ENCODE measurements at places on chromosomes 7 and 10. TPM values are rescaled to one million over a fixed set of nuclear protein-coding genes. Genes with fewer than 3 reads are reported as not detected.

The POR gene
- total RNA-seq = 87.7 TPM

DNA sequence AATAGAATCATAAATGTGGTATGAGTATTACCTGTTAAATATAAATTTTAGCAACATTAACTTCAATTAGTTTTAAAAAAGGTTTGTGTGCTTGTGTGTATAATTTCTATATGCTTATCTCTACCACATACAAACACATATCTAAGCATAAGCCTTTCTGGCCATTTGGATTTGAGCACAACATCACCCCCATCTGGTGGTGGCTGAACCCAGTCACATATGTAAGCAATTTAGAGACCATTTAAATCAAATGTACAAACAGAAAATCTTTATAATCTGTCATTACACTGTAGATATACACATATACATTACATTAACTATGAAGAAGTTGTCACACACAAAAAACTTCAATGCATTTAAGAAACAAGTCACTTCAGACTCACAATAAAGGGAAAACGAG, 31.7 kb downstream of the GPR22 start:
- H3K27ac ChIP-seq = no peak overlapping the region
- no peak for DNase-seq
- no peak overlapping the region for H3K4me3 ChIP-seq
- no peaks in the 10 kb centered on the region for H3K27me3 ChIP-seq

- H3K36me3 ChIP-seq = no peaks in the 10 kb centered on the region
- H3K4me1 ChIP-seq = no peaks in the 10 kb centered on the region
- H3K4me3 ChIP-seq = no peak overlapping the region
- H3K27me3 ChIP-seq = no peaks in the 10 kb centered on the region
- no peak overlapping the region for H3K27ac ChIP-seq
These were observed 130.7 kb upstream of the NAMPT start for GRCh38 chr7:106415433-106415832.

- H3K27ac ChIP-seq = peak overlapping the region; percentile 23
- H3K4me1 ChIP-seq = no peaks in the 10 kb centered on the region
- H3K27me3 ChIP-seq = no peaks in the 10 kb centered on the region
- no peak overlapping the region for H3K4me3 ChIP-seq
These were observed 3.3 kb downstream of the SKAP2 start for GRCh38 chr7:26861050-26861449.

DNA sequence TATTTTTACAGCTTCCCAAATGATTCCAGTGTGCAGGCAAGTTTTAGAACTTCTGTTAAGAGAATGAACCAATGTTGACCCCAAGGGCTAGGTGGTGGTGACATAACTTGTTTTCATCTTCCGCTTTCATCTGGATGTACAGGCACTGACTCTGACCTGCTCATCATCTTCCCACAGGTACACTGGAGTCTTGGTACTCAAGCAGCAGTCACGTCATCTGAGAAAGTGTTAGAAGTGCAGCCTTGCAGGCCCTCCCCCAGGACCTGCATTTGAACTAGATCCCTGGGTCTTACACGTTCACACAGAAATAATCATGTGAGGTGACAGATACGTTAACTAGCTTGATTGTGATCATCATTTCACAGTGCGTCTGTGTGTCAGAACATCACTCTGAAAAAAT, 212.2 kb downstream of the CELF2 start:
- no peak overlapping the region for H3K27ac ChIP-seq
- no peak overlapping the region for H3K4me3 ChIP-seq
- no peak for DNase-seq
- no peaks in the 10 kb centered on the region for H3K27me3 ChIP-seq
- H3K36me3 ChIP-seq = no peaks in the 10 kb centered on the region

DNA sequence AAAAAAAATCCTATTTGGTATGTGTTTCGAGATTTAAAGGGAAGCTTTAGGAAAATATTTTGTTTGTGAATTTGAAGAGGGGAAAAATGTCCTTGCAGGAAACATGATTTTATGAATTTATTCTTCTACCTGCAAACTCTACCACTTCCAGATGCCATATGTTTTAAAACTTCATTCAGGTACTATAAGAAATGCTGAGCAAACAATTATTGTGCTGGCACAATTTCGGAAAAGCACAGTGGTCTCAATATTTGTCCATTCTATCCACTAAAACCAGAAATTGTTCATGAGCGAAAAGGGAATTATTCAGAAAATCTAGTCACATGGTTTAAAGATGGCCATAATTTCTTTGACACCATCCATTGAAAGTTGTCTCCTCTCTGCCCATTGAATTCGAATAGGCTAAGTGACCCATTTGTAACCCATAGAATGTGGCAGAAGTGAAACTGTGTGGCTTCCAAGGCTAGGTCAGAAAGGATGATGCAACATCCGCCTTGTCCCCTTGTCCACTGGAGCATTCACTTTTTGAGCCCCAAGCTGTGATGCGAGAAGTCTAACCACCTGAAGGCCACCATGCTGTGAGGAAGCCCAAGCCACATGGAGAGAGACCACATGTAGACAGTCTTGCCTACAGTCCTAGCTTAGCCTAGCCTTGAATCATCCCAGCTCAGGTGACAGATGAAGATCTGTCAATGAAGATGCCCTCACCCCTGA, 189.8 kb upstream of the PRKCQ start:
- no peak for DNase-seq
- H3K4me3 ChIP-seq = no peak overlapping the region
- H3K4me1 ChIP-seq = no peaks in the 10 kb centered on the region
- H3K27ac ChIP-seq = no peak overlapping the region
- no peaks in the 10 kb centered on the region for H3K36me3 ChIP-seq

GRCh38 chr10:132562177-132562915, 24.8 kb downstream of the INPP5A start:
- no peak overlapping the region for H3K27ac ChIP-seq
- no peaks in the 10 kb centered on the region for H3K4me1 ChIP-seq
- no peak for DNase-seq
- no peaks in the 10 kb centered on the region for H3K36me3 ChIP-seq
- H3K4me3 ChIP-seq = no peak overlapping the region
- no peaks in the 10 kb centered on the region for H3K27me3 ChIP-seq

The AKR1C2 gene
- total RNA-seq = 259 TPM

The TAS2R16 gene
- not detected for total RNA-seq

GRCh38 chr10:58575491-58575890, 62.8 kb downstream of the BICC1 start:
- no peak for DNase-seq
- no peak overlapping the region for H3K4me3 ChIP-seq

The CFAP70 gene
- total RNA-seq = 9.2 TPM

DNA sequence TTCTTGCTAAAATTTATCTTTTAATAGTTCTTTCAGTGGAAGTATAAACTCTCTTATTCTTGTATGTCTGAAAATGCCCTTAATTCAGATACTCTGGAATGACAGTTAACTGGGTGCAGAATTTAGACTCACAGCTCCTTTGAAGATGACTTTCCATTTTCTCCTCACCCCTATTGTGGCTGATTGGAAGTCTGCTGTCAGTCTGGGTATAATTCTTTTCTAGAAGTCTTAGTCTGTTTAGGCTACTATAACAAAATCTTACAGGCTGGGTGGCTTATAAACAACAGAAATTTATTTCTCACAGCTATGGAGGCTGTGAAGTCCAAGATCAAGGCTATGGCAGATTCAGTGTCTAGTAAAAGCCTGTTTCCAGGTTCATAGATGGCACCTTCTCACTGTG, 145.2 kb upstream of the GDF10 start:
- H3K27me3 ChIP-seq = no peaks in the 10 kb centered on the region
- no peak overlapping the region for H3K4me3 ChIP-seq
- no peaks in the 10 kb centered on the region for H3K36me3 ChIP-seq
- no peak overlapping the region for H3K27ac ChIP-seq

- H3K27me3 ChIP-seq = no peaks in the 10 kb centered on the region
- H3K4me3 ChIP-seq = no peak overlapping the region
- no peak for DNase-seq
These were observed 29.7 kb downstream of the PLXNA4 start for GRCh38 chr7:132546366-132547127.

The PDIA4 gene
- 68.3 TPM for total RNA-seq

- no peaks in the 10 kb centered on the region for H3K36me3 ChIP-seq
- H3K4me1 ChIP-seq = no peaks in the 10 kb centered on the region
- peak overlapping the region; percentile 38 for H3K4me3 ChIP-seq
- H3K27me3 ChIP-seq = no peaks in the 10 kb centered on the region
- no peak for DNase-seq
These were observed 919 bp downstream of the SLC29A4 start for GRCh38 chr7:5283421-5284303.

DNA sequence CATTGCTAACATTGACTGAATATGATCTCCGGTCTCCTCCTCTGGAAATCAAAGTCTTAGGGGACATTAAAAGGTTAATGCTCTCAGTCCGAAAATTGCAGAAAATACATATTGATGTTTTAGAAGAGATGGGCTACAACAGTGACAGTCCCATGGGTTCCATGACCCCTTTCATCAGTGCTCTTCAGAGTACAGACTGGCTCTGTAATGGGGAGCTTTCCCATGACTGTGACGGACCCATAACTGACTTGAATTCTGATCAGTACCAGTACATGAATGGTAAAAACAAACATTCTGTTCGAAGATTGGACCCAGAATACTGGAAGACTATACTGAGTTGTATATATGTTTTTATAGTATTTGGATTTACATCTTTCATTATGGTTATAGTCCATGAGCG, 39.2 kb downstream of the SAMD8 start:
- H3K36me3 ChIP-seq = peaks cover 6% of the 10 kb centered on the region
- no peak overlapping the region for H3K27ac ChIP-seq
- no peak for DNase-seq

DNA sequence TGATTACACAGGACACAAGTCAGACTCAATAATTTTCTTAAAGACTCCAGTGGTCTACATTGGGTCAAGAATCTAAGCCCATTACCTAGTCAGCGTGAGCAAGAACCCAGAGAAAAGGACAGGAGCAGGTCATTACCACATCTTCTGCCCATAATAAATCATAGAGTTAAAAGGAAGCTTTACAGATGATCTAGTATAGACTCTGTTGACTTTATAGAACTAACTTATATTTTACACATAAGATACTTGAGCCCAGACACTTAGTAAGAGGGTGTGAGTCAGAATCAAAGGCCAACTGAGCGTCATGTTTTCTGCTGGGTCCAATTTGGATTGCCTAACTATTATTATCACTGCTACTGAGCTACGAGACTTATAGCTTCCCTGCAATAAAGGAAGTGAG, 206.1 kb upstream of the NPSR1 start:
- H3K4me3 ChIP-seq = no peak overlapping the region
- H3K27me3 ChIP-seq = no peaks in the 10 kb centered on the region
- H3K4me1 ChIP-seq = no peaks in the 10 kb centered on the region
- DNase-seq = no peak

The WDR86 gene
- 57.0 TPM for total RNA-seq

- H3K4me1 ChIP-seq = no peaks in the 10 kb centered on the region
- H3K27ac ChIP-seq = no peak overlapping the region
- H3K4me3 ChIP-seq = no peak overlapping the region
- no peaks in the 10 kb centered on the region for H3K36me3 ChIP-seq
- no peak for DNase-seq
These were observed 162.2 kb downstream of the SLIT1 start for GRCh38 chr10:97023401-97024167.

DNA sequence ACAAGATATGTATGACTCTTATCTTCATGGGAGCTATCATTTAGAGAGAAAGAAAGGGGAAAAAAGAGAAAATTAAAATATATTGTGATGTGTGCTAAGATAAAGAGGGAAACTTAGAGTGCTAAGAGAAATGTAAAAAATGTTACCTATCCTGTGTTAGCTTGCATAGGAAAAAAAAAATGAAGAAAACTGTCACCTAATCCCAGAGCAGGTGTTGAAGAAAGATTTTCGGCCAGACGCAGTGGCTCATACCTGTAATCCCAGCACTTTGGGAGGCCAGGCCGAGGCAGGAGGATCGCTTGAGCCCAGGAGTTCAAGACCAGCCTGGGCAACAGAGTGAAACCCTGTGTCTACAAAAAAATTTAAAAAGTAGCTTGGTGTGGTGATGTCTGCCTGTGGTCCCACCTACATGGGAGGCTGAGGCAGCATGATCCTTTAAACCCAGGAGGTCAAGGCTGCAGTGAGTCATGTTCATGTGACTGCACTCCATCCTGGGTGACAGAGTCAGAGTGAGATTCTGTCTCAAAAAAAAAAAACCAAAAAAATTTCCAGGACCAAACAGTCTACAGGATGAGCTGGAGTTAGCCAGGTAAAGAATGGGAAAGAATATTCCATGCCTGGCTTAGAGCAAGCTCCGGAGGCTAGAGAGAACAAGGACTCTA, 2.4 kb upstream of the MKLN1 start:
- no peak overlapping the region for H3K27ac ChIP-seq
- H3K36me3 ChIP-seq = no peaks in the 10 kb centered on the region
- H3K4me1 ChIP-seq = no peaks in the 10 kb centered on the region
- no peaks in the 10 kb centered on the region for H3K27me3 ChIP-seq

DNA sequence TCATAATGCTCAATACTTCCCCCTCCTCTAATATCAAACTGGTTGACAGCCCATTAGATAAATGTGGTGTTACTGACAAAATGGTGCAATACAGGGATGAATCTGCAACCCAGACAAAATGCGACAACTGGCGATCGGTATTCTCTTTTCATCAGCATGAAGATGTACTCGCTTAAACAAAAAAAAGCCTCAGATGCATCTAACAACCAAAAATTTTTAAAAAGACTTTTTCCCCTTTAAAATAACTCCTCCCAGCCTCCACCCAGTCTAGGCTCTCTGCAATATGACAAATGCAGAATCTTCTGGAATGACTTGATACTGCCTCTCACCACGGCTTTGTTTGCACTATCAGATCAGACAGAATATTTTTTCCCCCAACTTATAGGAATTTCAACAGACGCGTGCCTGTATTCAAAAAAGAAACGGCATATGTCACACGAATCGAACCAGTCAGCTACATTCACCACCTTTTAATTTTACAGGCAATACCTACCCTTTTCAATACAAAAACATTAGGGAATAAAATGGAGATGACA, 1.2 kb downstream of the YWHAG start:
- H3K27me3 ChIP-seq = no peaks in the 10 kb centered on the region
- no peaks in the 10 kb centered on the region for H3K36me3 ChIP-seq
- no peaks in the 10 kb centered on the region for H3K4me1 ChIP-seq
- H3K27ac ChIP-seq = peak overlapping the region; percentile 98
- no peak for DNase-seq
- H3K4me3 ChIP-seq = peak overlapping the region; percentile 94

The HOXA4 gene
- total RNA-seq = 0.80 TPM

- no peaks in the 10 kb centered on the region for H3K4me1 ChIP-seq
- DNase-seq = no peak
- H3K36me3 ChIP-seq = no peaks in the 10 kb centered on the region
- no peak overlapping the region for H3K4me3 ChIP-seq
- no peaks in the 10 kb centered on the region for H3K27me3 ChIP-seq
- H3K27ac ChIP-seq = no peak overlapping the region
These were observed 13.9 kb upstream of the WNT8B start for GRCh38 chr10:100448951-100449350.

All from breast epithelium (tissue), 4 donors.